ENCODE measurements at places on chromosomes 6 and 20.
A peak's percentile ranks its signal among the peaks of the same experiment; 100 is the strongest.

- peak; percentile 60 for DNase-seq
Observed at GRCh38 chr6:111646942-111647341, 41.3 kb upstream of the TRAF3IP2 start.

GRCh38 chr20:32626859-32627636, 41.9 kb upstream of the NOL4L start:
- DNase-seq = peak; percentile 74

GRCh38 chr6:43467752-43468151, 9.6 kb upstream of the TJAP1 start:
- no peak for DNase-seq

GRCh38 chr20:9061434-9061833, 7.5 kb upstream of the PLCB4 start:
- DNase-seq = no peak

Measured in left hindlimb (tissue), 1 donor.